ENCODE measurements at places on chromosomes 6 and 20.

DNA sequence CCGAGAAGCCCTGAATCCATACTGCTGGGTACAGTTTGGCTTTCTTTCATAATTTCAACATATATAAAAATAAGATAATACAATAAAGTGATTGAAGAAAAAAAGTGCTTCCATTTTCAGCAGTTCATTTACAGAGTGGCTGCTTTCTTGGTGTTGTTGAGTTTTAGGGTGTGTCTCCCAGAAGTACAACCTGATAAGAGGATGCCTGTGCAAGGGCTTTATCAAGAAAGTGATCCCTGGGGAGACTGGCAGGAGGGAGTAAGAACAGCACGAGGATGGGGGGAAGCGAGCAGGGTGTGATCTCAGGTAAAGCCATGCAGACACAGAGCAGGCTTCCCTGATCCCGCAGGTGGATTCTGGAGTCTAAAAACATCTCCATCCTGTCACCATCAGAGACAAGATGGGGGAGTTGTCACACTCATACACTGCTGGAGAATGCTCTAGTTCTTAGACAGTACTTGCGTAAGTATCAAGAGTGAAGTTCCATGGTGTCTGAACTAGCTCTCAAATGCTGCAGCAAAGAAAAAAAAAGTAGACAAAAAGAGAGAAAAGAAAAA lies 395.9 kb downstream of the CDH26 start:
- no peak for DNase-seq

GRCh38 chr6:53540129-53540692 lies 4.7 kb downstream of the GCLC start:
- no peak for DNase-seq

DNA sequence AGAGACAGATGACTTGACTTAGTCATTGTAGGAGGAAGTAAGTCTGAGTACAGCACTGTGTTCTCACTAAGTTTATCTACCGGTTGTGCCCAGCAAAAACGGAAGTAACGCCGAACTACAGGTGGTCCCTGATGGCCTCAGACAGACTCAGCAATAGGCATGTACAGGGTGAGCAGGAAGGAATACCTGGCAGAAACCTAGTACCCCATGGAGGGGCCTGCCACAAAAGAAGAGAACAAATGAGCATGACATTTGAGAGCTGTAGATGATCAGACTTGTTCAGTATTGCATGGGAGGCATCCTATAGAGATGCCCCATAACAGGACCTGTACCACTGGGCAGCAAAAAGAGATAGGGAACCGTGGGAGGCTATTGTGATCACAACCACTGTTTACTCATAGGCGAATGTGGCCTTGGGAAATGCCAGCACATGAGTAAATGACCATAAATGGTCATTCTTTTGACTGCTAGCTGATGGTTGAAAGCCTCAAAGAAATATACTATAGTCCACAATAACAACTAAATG lies 106.4 kb upstream of the TAB2 start:
- no peak for DNase-seq

GRCh38 chr6:25447570-25447929 lies 168.4 kb downstream of the CARMIL1 start:
- no peak for DNase-seq

DNA sequence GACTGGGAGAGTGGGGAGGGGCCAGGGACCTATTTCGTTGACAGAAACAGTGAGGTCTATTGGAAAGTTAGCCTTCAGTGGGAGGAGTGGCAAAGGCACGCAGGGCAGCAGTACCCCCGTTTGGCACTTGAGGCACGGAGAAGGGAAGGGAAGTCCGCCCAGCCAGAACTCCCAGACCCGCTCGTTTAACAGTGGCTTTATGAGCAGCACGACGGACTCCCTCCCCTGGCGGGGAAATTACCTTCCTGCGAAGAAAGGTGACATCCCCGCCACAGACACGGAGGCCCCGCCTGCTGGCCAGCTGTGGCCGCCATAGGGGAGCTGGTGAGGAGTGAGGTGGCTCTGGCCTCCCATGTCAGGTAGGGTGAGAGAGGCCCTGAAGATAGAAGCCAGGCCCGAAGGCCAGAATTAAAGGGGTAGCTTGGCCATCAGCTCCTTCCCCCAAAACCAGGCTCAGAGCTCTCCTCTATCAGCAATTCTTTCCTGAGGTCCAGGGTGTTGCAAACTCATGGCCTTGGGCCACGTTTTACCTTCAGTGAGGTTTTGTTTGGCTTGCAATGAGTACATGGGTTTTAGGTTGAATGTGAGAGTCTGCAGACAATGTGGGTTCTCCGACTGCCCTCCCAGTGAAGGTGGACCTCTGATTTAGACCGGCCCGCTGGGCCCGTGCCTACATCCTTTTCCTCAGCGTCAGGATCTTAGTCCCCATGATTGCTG lies 123.7 kb downstream of the MRPL14 start:
- DNase-seq: no peak

DNA sequence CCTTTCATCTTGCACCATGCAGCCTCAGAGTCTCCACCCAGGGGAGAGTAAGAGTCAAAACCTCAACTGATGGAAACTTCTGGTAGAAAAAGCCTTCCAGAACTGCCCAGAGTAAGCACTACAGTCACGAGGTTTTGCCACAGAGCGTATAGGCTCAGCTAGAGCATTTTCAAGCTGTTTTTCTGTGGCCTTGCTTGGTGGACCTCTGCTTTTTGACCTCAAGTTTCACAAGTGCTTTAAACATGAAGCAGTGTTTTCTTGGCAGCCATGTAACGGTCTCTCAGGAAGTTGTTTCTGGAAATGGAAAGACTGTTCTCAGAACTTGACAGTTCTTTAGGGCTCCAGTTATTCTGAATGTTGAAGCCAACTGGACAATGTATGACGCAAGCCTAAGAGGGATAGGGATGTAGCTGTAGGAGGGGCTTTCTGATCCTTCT lies 146.5 kb downstream of the ZDHHC14 start:
- DNase-seq: peak; percentile 81

DNA sequence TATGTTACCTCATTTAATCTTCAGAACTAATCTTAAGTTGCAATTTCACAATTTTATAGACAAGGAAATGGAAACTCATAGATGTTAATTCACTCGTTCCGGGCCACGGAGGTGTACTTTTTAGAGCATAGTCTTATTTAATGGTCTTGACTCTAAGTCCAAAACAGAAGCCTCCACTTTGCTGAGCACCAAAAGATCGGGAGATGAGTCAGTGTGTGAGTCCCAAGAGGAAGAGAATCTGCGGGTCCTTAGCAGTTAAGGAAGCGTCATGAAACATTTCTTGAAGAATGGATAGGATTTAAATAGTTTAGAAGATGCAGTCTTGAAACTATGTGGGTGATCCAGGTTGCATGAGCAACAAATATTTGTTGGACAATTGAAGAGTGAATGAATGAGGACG lies 231.8 kb upstream of the QKI start:
- DNase-seq: no peak
